ENCODE measurements at places on chromosomes 6 and 20. TPM values are rescaled to one million over a fixed set of nuclear protein-coding genes. Genes with fewer than 3 reads are reported as not detected.

Gene IRAK1BP1
- polyA plus RNA-seq = 3.6 TPM

Gene PLA2G7
- 0.35 TPM for polyA plus RNA-seq

Gene ADGRG6
- 11.2 TPM for polyA plus RNA-seq

Gene SLPI
- not detected for polyA plus RNA-seq

Gene STK35
- 6.9 TPM for polyA plus RNA-seq

Gene BPI
- 0.66 TPM for polyA plus RNA-seq

All from forelimb muscle (tissue), 1 donor.